ENCODE measurements at places on chromosomes 5 and 9.

DNA sequence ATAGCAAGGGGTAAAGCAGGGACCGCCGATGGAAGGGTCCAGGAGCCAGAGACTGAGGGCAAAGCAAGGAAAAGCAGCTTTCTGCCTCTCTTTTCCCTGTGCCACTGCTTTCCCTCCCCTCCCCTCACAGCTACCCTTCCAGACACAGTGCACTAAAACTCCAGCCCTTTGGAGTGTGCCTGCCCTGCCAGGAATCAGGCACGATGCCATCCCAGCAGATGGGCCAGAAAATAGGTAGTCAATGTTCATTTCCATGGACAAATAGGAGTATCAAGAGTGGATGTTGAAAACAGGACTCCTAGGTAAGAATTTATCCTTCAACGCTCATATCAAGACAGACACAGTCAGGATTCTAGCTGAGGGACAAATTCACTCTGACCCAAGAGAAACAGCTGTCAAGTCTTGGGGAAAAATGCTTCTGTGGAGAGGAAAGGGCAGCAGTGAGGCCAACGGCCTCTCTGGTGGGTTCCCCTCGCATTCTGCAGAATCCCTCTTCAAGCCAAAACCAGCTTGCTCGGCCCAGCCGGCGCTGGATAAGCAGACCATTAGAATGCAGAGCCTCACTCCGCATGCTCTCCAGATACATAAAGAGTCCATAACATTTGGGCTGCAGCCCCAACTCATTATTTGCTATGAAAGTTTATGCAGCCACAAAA is 138.0 kb downstream of the CAAP1 start:
- DNase-seq = no peak

- DNase-seq = no peak
Measured at GRCh38 chr9:7402334-7403027, 397.1 kb downstream of the DMAC1 start.

GRCh38 chr5:172688349-172689217 is 47.5 kb downstream of the NEURL1B start:
- DNase-seq = no peak

DNA sequence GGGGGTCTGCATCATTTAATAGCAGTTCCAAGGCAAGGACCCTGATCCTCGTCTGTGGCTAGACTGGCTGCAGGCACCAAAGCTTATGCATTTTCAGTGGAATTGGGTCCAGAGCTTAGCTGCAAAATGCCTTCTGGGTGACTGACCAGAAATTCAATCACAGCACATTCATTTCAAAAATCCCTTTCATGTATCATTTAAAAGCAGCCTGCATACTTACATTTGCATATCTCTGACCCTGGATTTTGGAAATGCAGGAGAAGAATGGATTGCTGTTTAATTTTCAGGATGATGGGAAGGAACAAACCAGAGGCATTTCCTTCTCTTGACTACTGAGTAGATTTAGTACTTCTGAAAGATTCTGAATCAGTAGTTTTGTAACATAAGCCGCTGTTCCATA is 122.8 kb downstream of the PPP2R2B start:
- no peak for DNase-seq

- no peak for DNase-seq
Measured at GRCh38 chr9:83041771-83042170, 21.2 kb downstream of the RASEF start.

GRCh38 chr9:13587571-13587970 is 308.1 kb upstream of the MPDZ start:
- no peak for DNase-seq

GRCh38 chr9:28272127-28272526 is 698.8 kb upstream of the C9orf72 start:
- DNase-seq = no peak

All from stimulated activated CD8-positive, alpha-beta memory T cell treated with anti-CD3 and anti-CD28 coated beads, Interleukin-4, amount 100 ng/mL, for 24 hours (primary cell).